ENCODE measurements at places on chromosomes 3 and 15.

- no peak for DNase-seq
Observed at GRCh38 chr3:175422744-175423143, 563.6 kb downstream of the NAALADL2 start.

GRCh38 chr3:9020426-9020825 is 57.2 kb upstream of the RAD18 start:
- DNase-seq: no peak

- no peak for DNase-seq
Observed at GRCh38 chr3:41301548-41301947, 102.2 kb downstream of the CTNNB1 start.

GRCh38 chr3:52407779-52408178 is 37.1 kb downstream of the SEMA3G start:
- DNase-seq: no peak

- DNase-seq: no peak
Observed at GRCh38 chr3:109640146-109640652, 302.9 kb upstream of the DPPA4 start.

GRCh38 chr3:170740726-170741591 is 129.0 kb downstream of the RPL22L1 start:
- no peak for DNase-seq

- peak; percentile 1 for DNase-seq
Observed at GRCh38 chr3:51304230-51304629, 80.9 kb upstream of the MANF start.

- DNase-seq: no peak
Observed at GRCh38 chr3:85251766-85252165, 293.0 kb downstream of the CADM2 start.

DNA sequence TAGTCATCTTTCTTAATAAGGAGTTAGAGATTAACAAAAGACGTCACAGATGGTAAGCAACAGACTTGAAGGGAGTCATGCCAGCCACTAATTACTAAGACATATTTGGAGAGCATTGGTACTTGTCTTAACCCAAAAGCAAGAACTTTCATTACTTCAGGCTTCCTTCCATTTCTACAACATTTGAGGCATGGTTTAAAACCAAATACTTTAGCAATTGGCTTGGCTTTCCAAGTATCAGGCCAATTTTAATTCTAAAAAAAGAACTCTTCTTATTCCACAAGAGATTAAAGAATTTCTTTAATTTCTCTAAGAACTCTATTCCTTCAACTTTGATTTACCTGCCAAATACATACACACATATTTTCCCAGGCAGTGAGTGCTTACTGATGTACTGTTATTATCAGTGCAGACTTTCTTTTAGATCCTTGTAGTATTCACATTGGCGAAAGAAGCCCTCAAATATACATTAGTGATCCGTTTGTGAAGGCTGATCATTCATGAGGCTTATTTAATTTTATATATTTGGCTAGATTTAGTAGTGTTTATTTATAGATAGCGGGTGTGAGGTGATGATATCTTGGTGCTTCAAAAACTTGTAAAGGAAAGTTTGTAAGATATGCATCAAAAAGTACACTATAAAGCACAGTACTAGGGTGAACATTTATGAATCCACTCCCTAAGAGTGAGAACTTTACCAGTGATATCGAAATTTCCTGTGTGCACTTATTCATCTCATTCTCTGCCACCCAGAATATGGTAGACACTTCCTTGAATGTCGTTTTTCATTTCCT is 229.2 kb downstream of the MFSD1 start:
- no peak for DNase-seq

GRCh38 chr15:82934100-82934880 is 18.2 kb downstream of the HOMER2 start:
- no peak for DNase-seq

- no peak for DNase-seq
Observed at GRCh38 chr3:116256843-116257485, 188.3 kb downstream of the LSAMP start.

DNA sequence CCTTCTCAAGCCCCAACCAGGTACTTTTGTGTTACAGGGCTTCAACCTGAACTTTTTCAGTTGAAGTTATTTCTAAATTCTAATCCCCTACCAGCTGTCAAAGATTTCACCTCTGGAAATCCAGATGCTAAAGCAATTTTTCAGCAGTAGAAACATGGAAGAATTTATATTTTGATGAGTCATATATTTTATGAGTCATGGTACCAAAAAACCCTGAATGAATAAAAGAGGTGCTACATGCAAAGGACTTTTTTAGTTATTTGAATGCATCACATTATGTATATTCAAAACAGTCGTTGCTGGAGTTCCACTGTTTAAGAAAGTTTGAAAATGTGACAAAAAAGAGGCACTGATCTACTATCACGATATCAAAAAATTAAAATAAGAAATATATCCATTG is 96.0 kb upstream of the ZNF385D start:
- no peak for DNase-seq

DNA sequence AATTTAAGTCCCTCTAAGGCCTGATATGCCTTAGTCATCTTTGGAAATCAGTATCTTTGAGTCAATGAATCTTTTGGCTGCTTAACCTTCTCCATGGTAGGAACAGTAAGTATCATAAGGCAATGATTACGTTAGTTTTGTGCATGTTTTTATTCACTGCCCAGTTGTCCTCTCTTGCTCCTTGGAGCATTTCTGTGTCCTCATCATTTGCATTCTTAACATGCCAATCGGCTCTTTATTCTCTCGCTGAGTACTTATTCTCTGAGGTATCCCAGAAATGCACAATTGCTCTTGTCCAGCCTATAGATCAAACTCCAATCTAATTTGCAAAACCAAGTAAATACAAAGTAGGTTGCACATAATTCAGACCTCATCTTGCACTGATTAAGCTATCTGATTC is 405.0 kb upstream of the IL12A start:
- DNase-seq: no peak

DNA sequence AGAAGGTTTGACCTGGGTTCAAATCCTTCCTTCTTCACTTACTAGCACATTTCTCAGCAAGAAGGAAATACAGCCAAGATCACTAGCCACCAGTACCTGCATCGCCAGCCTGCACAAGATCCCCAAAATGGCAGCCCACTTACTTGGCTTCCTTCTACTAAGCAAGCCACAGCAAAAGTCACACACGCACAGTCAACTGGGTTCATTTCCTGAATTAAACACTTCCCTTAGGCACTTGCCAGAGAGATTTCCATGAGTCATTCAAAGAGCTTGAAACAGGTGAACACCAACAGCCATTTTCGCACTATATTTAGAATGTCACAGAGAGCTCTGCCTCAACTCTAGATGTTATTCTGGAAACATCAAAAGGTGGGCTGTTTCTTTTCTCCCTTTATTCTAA is 42.6 kb downstream of the MGLL start:
- DNase-seq: no peak

- DNase-seq: no peak
Observed at GRCh38 chr15:44188795-44189194, 6.3 kb downstream of the FRMD5 start.

GRCh38 chr3:13500133-13500885 is 20.2 kb downstream of the HDAC11 start:
- DNase-seq: peak; percentile 93

DNA sequence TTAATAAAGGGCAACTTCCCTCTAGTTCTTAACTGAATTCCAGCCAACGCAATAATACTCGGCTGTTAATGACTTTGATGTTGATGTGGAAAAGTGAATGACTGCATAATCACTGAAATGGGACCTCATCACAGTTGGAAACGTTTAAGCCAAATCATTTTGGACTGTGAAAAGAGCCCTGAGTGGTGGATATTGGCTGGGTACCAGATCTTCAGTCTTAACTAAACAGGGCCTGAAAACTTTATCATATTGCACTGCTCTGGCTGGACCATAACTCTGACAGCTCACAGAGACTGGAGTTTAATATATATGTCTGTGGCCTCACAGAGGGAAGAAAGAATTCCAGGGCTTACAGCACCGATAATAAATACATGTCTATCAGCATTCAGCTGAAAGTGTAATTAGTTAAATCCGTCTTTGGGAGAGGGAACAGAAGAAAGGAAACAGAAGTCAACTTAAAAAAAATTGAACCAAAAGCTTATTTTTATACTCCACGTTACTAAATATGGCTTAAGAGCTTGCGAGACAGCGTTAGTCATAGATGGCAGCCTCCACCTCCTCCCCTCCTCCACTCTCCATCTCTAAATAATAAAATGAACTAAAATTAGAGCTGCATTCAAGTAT is 222.3 kb upstream of the CDIN1 start:
- DNase-seq: peak; percentile 34

GRCh38 chr3:149009732-149010131 is 18.4 kb downstream of the GYG1 start:
- no peak for DNase-seq

DNA sequence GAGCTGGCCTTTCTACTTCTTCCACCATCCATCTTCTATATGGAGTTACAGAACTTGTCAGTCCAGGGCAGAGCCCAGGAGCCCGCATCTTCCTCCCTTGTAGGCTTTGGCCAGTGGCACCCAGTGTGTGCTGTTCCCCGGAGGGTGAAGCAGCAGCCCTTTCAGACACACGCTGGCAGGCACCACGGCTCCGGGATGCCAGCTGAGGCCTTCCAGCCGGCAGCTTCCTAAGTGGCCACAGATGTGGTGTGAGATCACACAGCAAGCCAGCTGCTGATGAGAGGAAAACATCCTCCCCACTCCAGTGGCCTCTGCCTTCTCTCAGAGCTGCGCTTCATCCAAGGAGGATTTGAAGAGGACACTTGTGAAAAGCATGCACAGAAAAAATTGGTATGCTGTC is 24.1 kb downstream of the CRABP1 start:
- no peak for DNase-seq

- no peak for DNase-seq
Observed at GRCh38 chr15:85120351-85121113, 138.9 kb downstream of the PDE8A start.

DNA sequence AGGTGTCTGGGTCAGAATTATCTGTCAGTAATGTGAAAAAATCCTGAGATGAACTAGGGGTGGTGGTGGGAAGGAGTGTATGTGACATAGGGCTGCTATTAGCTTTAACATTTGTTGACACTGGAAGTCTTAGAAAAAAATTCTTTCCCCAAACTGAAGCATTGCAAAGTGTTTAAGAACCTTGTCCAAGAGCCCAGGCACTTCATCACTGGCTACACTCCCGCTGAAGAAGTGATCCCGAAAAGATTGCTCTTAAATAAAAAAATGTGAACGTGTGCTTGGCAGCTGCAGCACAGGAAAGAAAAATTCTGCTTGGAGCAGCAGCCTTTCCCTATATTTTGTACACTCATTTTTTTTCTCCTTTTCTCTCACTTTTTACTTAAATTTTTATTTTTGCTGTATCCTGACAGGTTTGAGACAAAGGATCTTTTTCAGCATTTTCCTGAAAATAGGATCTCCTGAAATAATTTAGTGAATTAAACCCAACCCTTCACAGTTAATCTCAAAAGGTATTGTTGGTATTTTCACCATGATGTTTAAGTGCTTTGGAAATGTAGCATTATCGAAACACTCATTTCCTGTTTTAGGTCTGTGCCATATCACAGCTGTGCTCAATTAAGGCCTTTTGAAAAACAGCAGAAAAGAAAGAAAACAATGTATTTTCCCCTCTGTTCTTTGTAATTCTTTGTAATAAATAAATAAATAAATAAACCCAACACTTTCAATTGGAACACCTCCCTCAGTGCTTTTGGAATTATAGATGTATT is 477.6 kb downstream of the ZNF385D start:
- no peak for DNase-seq

DNA sequence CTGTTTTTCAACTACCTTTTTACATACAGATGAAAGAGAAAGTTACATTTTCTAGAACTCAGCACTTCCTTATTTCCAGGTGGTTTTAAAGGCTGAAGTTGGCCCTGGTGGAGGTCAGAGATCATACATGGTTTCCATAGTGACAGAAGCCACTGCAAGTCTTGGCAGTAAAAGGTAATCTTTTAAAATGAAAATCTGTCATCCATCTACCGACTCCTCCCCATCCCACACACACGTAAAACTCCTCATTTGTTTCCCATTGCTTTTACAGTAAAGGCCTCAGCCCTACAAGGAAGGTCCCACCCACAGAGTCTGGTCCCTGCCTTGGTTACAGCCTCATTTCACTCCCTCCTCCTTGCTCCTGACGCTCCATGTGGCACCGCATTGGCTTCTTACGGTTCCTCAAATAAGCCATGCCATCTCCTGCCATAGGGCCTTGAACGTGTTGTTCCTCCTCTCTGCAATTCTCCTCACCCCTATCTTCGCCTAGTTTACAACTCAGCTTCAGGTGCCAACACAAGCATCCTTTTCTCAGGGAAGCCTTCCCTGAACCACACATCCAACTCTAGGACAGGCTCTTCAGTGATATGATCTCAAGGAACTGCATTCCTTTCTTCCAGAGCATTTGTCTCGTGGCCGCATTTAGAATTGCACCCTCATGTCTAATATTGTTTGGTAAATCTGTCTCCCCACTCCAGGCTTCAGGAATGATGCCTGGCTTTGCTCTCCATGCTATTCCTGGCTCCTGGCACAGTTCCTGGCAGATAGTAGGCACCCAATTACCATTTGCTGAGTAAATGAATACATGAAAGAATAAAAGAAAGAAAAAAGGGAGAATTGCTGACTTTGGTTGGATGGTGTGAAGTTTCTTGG is 2.6 kb downstream of the CYP19A1 start:
- peak; percentile 73 for DNase-seq

DNA sequence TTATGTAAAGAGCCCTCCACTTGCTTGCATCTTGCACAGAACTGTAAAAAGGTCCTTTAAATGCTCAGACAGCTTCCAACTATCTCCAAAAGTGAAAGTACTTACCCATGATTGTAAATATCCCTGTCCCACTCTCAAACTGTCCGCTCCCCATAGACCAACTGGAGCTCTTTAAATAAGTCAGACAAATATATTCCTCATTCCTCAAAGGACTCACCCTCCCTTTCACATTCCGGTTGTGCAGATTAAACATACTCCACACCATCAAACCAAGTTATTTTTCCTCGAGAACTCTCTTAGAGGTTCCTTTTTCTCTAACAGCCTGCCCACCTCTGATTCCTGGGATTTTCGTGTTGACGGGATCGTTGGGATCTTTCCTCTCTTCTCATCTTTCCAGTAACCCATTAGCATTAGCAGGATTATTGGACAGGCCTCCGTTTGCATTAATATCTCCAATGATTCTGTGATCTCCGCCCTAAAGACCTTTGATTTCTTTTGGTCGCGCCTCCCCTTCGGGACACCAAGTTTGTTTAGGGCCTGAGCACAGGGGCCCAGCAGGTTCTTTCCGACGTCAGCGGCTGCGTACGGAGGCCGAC is 763 bp downstream of the GOLGB1 start:
- peak; percentile 67 for DNase-seq

- no peak for DNase-seq
Observed at GRCh38 chr3:172061724-172062184, 22.4 kb downstream of the FNDC3B start.

DNA sequence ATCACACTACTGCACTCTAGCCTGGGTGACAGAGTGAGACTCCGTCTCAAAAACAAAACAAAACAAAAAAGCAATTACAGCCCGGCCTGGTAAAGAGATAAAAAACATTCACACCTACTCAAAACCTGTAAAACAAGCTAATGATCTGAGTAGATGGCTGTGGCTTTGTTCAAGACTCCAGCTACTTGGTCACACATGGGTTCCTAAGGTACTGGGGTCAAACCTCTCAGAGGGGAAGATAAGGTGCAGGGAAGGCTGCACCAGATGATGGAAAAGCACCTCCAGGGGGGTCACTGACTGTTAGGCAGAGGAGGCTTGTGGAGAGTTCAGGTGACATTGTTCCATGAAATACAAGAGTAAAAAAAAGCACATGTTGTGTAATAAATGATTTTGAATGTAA is 450.2 kb upstream of the WNT5A start:
- DNase-seq: no peak

GRCh38 chr15:58228718-58229117 is 90.5 kb downstream of the AQP9 start:
- DNase-seq: no peak

Data from osteoblast (primary cell).